ENCODE measurements at places on chromosomes 4 and X. TPM values are rescaled to one million over a fixed set of nuclear protein-coding genes. Genes with fewer than 3 reads are reported as not detected.

Gene GPR50
- total RNA-seq, result not detected

DNA sequence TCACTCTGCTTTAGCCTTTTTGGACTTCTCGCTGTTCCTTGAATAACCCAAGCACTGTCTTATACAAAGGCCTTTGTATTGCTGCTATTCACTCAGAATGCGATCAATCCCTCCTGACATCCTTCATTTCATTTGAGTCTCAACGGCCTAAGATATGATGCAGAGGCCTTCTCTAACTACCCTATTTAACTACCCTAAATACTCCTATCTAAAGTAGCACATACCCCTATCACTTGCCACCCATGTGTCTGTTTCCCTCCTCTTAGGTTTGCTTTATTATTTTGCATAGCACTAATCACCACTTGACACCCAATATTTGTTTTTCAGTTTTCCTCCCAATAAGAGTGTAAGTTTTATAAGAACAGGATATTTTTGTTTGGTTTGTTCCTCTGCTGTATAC is 42.3 kb upstream of the ACSL4 start:
- H3K27ac ChIP-seq, result no peak overlapping the region
- no peaks in the 10 kb centered on the region for H3K36me3 ChIP-seq
- no peak for DNase-seq
- H3K4me1 ChIP-seq, result no peaks in the 10 kb centered on the region
- no peak overlapping the region for H3K4me3 ChIP-seq

Gene SLITRK4
- not detected for total RNA-seq

DNA sequence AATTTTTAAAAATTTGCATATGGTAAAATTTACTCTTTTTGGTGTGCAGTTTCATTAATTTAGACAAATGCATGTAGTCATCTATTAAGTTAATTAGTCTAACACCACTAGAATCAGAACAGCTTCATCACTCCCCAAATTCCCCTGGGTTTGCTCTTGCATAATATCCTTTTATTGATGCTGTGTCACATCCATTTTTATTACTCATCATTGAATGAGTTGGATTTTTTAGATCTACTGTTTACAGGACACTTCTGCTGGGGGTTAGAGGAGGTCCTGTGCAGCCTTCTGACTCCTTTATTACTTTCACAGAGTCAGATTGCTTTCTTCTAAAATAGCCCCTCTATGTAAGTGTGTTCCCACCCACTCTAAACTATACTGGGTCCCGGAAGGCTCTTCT is 65.9 kb downstream of the MTHFD2L start:
- H3K4me1 ChIP-seq, result no peaks in the 10 kb centered on the region
- no peaks in the 10 kb centered on the region for H3K27me3 ChIP-seq
- no peaks in the 10 kb centered on the region for H3K36me3 ChIP-seq
- H3K4me3 ChIP-seq, result no peak overlapping the region
- no peak overlapping the region for H3K27ac ChIP-seq

GRCh38 chr4:65296246-65296645 is 374.0 kb downstream of the EPHA5 start:
- no peaks in the 10 kb centered on the region for H3K27me3 ChIP-seq
- no peak overlapping the region for H3K27ac ChIP-seq
- no peaks in the 10 kb centered on the region for H3K4me1 ChIP-seq
- no peaks in the 10 kb centered on the region for H3K36me3 ChIP-seq
- H3K4me3 ChIP-seq, result no peak overlapping the region

DNA sequence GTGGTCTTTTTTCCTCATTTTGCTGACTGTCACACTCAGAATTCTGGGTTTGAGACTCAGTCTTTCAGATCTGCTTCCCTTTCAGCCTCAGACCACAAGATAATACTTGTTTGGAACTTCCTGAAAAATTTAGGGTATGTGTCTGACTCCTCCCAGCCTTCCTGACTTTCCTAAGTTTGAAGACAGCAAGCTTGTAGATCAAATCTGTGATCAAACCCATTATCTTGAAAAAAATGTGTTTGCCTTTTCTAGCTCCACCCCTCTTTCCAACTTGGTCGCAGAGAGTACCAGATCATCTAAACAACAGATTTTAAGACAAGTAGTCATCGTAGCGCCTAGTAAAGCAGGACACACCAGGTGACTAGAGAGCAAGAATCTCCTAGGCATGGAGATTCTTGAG is 9.9 kb downstream of the BCAP31 start:
- DNase-seq, result no peak
- H3K36me3 ChIP-seq, result peaks cover 62% of the 10 kb centered on the region
- no peak overlapping the region for H3K27ac ChIP-seq
- no peaks in the 10 kb centered on the region for H3K27me3 ChIP-seq
- H3K4me1 ChIP-seq, result no peaks in the 10 kb centered on the region

DNA sequence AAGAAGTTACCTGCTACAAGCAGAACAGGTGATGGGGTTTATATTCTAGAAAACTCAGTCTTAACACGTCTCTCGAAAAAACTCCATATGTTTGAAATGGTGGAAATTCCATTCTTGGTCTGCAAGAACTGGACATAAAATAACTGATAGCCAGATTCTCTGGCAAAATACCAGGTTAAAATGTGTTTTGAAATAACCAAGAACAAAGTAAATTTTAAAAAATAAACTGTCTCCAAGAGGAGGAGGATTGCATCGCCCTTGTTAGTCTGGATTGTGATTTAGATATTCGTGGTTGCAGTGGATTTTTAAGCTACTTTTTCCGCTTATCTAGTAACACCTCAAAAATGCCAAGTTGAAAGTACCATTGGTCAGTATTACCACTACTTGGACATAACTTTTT is 40.8 kb downstream of the CENPU start:
- no peaks in the 10 kb centered on the region for H3K4me1 ChIP-seq
- H3K36me3 ChIP-seq, result peaks cover 6% of the 10 kb centered on the region
- no peak overlapping the region for H3K4me3 ChIP-seq
- no peaks in the 10 kb centered on the region for H3K27me3 ChIP-seq

Measured in naive thymus-derived CD4-positive, alpha-beta T cell (primary cell).